Glomerular endothelial cell (primary cell): ENCODE measurements at places on chromosomes 5 and 9. TPM values are rescaled to one million over a fixed set of nuclear protein-coding genes. Genes with fewer than 3 reads are reported as not detected.

ACOT12 gene
- not detected in 2 replicates for total RNA-seq

SGTB gene
- 9.0 and 12.7 TPM in 2 replicates for total RNA-seq

SLCO6A1 gene
- total RNA-seq = not detected in 2 replicates

IARS1 gene
- total RNA-seq = 89.1 and 98.2 TPM in 2 replicates

NUTM2F gene
- not detected in 2 replicates for total RNA-seq

SMARCA2 gene
- total RNA-seq = 46.5 and 72.5 TPM in 2 replicates

KIF4B gene
- total RNA-seq = 0.23 and 0.39 TPM in 2 replicates
